ENCODE measurements at places on chromosomes 1 and 21.
A peak's percentile ranks its signal among the peaks of the same experiment; 100 is the strongest.

DNA sequence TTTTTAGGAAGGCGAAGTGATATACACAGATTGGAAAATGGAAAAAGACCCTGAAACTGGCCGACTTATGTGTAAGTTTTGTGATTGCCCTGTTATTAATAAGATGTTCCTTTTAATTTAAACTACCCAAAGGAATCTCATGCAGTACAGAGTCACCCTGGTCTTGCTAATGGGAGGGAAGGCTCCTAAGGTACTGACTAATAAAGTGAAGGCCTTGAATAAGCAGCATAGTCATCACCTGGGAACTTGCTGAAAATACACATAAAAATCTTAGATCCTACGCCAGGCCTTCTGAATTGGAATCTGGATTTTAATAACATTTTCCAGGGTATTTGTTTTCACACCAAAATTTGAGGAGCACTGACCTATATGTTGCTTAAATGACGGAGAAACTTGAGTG is 73.4 kb upstream of the MCOLN3 start:
- no peak for DNase-seq

- DNase-seq: no peak
Observed at GRCh38 chr1:236052232-236052993, 12.5 kb downstream of the NID1 start.

DNA sequence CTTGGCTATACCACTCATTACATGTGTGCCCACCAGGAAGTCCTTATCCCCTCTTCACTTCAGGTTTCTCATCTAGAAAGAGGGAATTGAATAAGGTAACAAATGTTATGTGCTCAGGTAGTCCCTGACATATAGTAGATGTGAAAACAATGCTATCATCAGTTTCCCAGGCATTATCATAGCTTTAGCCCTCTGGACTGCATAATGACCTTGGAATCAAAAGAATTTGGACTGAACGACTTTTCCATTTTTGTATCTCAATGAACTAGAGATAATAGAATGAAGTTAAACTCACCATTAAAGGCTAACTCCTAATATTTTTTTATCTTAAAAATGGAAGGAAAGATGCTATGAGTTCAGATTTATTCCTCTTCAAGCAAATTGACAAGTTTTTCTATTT is 304.1 kb upstream of the USP24 start:
- DNase-seq: no peak

GRCh38 chr1:156584813-156585212 is 5.3 kb downstream of the TTC24 start:
- DNase-seq: peak; percentile 59

DNA sequence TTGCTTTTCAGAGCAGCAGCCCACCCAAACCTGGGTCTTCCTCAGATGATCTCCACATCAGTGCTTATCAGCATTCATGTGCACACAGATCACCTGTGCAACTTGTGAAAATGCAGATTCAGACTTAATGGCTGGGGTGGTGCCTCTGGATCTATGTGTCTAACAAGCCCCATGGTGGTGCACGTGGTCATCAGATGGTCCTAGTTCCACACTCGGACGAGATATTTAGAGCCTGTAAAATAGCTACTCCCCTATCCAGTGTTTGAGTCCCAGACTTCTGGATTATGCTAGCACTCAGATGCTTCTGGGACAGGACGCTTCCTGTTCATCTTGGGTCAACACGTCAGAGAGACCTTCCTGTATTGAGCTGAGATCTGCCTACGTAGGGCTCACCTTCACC is 114.2 kb downstream of the LIPI start:
- DNase-seq: no peak

DNA sequence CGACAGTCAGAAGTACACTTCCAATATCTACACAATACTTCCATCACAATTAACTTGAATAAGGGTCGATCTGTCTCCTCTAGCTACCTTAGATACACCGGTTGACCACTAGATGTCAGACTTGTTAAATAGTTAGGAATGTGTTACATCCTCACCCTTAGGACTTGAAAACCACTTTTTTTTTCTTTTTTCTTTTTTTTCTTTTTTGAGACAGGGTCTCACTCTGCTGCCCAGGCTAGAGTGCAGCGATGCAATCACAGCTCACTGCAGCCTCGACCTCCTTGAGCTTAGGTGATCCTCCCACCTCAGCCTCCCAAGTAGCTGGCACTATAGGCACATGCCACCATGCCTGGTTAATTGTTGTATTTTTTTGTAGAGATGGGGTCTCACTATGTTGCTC is 120.4 kb upstream of the GREM2 start:
- peak; percentile 23 for DNase-seq

GRCh38 chr1:89527256-89527655 is 2.6 kb downstream of the LRRC8B start:
- no peak for DNase-seq

DNA sequence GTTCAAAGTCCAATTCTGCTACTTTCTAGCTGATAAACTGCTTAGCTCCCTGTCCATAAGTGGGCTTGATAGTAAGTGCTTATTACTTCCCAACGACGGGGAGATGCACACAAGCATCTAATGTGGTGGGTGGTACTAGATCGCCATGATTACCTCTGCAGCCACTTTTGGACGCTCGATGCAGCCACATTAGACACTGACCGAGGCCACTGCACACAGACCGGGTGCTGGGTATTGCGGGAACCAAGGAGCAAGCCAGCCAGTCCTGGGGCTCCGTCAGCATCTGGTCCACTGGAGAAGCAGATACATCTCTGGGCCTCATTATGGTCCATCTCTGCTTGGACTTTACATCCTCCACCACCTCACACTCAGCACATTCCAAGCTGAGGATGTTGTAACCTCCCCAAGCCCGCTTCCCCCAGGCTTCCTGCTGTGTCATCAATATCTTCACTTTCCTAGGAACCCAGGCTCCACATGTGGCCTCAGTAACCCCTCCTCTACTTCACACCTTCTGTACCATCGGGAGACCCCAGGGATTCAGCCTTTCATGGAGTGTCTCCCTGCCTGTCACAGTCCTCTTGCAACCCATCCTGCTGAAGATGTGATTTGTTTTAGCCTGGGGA is 48.2 kb downstream of the RHOU start:
- no peak for DNase-seq

GRCh38 chr1:32241001-32241763 is 5.8 kb upstream of the FAM167B start:
- DNase-seq: no peak

DNA sequence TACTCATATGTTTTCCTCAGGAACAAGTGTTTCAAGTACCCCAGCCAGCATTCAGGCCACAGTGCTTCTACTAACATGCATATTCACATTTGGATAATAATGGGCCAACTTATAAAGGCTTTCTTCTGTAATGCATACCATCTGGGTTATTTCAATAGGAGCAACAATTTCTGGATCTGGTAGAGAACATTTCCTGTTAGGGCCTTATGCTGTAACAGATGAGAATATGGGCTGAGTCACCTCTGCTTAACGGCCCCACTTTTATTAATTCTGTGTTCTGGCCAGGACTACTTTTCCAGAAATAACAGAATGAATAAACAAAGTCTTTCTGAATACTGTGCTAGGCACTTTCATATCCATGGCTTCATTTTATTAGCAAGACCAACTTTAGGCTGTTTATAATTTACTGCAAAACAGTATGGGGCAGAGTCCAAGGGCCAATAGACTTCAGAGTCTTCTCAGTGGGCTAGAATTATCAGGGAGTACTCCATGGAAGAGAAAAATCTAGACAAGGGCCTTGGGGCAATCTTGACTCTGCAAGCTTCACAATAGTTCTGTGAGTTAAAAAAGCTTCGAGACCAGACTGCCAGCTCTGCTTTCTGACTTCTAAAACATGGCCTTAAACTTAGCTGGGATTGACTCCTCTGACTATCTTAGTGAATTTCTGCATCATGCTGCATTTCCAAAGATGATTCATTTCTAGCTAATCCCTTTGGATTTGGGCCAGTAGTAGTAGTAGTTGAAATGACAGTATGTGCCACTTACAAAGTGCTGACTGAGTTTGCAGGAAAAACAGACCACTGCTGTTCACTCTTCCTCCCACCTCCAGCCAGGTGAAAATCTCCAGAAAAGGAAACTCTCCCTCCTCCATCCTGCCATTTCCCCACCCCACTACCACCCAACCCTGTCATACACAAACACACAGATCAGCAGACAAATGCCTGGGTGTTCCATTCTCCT is 8.2 kb upstream of the SSX2IP start:
- DNase-seq: no peak

GRCh38 chr1:185409763-185410528 is 92.9 kb upstream of the IVNS1ABP start:
- peak; percentile 78 for DNase-seq

DNA sequence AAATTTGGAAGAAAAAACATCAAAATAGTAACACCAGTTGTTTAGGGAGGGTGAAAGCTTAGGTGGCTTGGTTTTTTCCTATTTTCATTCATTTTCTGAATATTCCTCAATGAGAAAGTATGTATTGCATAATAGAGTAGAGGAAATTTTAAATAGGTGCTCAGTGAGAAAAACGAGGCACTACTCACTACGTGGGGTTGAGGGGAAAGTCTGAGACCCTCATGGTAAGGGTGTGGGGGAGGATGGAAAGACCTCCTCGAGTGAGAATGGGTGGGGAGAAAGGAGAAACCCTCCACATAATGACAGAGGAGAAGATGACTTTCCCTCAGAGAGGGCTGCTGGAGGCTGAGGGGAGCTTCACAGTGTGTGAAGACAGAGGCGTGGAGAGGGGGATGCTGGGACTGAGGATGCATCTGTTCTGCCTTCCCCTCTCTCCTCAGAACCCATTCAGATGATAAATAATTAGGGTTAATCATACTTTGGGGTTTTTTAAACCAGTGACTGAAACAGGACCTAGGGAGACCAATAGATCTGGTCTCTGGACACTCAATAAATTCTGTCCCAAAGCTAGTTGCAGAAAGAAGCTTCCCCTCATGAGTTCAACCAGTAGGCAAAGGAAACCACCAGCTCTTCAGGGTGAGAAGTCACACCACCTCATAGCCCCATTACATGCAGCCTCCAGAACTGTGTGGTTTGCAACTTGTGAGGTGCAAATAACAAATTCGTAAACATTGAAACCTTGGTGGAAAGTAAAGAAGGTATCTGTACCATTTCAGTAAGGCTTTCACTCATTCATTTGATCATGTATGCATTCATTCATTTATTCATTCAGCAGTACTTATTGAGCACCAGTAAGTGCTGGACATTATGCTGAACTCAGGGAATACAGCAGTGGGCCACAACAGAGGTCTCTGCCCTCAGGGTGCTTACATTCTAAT is 17.1 kb downstream of the SLAMF7 start:
- no peak for DNase-seq

GRCh38 chr1:174953285-174954072 is 46.3 kb upstream of the CACYBP start:
- DNase-seq: peak; percentile 38

DNA sequence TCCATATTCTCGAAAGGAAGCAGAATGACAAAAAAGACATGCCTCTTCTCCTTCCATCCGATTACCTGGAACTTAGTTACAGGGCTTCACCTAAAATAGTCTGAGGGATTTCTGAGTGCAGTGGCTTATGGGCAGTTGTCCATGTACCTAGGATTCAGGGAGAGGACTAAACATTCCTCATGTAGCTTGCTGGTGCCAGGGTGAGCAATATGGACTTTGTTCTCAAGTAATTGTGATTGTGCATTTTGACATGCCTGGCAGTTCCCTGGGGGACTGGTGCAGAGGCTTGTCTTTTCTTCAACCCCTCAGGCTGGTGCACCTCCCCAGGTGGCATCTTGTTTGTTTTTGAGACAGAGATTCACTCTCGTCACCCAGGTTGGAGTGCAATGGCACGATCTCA is 6.1 kb upstream of the PSEN2 start:
- no peak for DNase-seq

DNA sequence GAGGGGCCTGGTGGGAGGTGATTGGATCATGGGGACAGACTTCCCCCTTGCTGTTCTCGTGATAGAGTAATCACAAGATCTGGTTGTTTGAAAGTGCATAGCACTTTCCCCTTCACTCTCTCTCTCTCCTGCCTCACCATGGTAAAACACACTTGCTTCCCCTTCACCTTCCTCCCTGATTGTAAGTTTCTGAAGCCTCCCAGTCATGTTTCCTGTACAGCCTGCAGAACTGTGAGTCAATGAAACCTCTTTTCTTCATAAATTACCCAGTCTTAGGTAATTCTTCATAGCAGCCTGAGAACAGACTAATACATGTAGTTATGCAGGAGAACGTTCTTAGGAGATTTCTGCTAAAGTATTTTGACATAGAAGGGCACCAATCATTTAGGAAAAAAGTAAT is 59.9 kb upstream of the FBXO28 start:
- DNase-seq: no peak

- no peak for DNase-seq
Observed at GRCh38 chr1:10659218-10659617, 137.2 kb downstream of the CASZ1 start.
